ENCODE measurements at places on chromosomes 2 and 18.

DNA sequence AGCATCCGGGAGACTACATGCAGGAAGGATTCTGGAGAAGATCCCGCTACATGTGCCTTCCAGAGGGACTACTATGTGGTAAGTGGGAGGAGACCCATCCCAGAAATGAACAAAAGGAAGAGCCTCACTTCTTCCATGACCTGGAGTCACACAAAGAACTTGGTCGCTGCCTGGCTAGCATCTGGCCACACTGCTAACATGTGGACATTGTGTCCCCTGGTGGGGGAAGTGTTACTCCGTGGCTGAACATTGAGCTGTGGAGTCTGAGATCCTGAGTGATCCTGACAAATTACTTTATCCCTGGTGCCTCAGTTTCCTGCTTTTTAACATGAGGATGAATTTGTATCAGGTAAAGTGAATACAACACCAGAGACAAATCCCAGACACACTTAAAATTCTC is 8.4 kb downstream of the SPP2 start:
- no peak for DNase-seq

- DNase-seq, result no peak
Measured at GRCh38 chr2:25517701-25518100, 155.7 kb downstream of the DTNB start.

DNA sequence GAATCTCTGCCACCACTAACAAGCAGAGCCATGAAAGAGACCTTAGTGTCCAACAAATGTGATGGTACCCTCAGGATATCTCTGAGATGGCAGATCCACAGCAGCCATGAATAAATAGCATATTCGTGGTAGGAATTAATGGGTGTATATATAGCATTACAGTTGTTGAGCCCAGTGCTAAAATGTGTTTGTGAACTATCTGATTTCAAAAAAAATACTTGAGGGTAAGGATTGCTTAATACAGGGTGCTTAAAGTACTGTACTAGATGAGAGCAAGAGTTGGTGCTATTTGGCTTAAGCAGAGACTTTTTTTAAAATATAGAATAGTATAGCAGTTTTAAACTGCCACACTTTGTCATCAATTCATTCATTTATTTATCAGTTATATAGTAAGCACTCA is 101.5 kb upstream of the GALNT5 start:
- no peak for DNase-seq

GRCh38 chr2:240347949-240348500 is 87.4 kb upstream of the GPC1 start:
- no peak for DNase-seq

DNA sequence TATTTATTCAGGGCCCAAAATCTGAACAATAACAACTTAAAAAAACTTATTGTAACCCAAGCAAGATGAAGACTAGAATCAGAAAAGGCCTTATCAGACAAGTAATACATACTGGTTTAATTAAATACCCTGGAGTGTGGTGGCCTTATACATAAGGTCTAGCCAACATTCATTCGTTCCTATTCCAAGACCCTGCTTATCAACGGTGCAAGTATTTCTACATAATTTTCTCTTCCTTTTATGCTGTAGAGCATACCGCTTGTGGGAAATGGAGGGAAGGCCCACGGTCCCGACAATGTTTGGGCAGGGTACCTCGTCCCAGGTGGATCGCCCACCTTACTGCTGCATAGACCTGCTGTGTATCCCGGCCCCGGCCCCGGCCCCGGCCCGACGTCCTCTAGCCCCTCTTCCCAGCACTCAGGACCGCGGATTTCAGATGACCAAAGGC is 708 bp downstream of the ZNF24 start:
- no peak for DNase-seq

DNA sequence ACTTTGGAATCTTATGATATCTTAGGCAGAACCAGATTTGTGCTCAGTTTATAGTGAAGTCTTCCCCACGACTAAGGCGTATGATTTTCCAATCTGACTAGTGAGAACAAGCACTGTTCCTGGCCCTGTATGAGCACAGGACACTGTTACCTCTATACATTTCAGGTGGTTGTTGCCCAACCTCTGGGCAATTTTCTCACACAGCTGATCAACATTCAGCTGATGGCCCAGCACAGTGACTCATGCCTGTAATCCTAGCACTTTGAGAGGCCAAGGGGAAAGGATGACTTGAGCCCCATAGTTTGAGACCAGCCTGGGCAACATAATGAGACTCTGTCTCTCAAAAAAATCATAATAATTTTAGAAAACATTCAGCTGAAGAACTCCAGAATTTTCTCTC is 119.5 kb downstream of the ASXL3 start:
- no peak for DNase-seq

DNA sequence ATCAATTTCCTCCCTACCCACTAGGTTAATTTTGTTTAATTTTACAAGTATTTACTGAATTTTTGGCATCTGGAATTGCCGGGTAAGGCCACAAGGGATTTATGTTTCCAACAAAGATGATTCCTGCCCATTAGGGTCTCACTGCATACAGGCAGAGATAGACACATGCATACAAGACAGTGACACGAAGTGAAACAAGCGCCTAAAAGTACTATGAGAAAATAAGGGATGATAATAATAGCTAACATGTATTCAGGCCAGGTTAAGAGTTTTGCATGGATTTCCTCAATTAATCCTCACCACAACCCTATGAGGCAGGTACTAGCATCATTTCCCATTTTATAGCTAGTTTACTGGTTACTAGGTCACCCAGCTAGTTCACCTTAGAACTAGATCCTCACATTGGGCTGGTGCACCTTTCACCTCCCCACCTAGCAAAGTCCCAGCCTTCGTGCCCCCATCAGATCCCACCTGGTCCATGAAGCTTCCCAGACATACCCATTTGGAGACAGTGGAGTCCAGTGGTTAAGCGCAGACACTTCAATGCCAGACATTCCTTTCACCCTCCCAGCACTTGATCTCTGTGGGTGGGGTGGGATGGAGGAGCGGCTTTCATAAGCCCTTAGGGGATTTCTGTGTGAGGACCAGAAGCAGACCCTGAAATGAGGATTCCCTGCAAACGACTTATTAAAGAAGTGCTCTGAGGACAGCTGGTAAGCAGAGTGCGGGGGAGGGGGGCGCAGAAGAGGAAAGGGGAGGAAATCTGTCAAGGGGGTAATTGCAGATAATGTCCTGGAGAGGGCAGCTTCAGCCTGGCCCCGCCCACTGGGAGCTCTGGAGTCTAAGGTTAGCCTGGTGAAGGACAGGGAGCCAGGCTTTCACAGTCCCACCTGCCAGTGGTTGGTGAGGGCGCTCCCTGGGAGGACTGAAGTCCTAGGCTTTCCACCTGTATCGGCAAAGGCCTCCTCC is 5.8 kb upstream of the DGUOK start:
- DNase-seq, result peak; percentile 71

- no peak for DNase-seq
Measured at GRCh38 chr2:237261327-237261726, 152.6 kb downstream of the COL6A3 start.

DNA sequence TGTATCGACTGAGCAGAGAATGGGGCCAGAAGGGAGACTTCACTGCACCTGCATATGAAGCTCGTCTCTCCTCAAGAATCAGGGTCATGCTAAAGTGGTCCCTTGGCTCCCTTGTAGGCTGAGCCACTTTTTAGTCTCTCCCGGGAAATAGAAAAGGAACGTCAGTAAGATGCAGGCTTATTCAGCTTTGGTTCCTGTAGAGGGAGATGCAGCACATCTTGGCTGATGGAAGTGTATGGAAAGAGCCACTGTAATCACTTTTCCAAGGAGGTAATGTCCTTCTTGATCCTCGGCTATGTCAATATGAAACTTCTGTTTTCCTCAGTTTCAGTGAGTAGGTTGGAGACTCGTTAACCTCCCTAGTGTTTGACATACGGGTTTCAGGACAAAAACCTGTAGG is 235.2 kb downstream of the GCA start:
- DNase-seq, result no peak

DNA sequence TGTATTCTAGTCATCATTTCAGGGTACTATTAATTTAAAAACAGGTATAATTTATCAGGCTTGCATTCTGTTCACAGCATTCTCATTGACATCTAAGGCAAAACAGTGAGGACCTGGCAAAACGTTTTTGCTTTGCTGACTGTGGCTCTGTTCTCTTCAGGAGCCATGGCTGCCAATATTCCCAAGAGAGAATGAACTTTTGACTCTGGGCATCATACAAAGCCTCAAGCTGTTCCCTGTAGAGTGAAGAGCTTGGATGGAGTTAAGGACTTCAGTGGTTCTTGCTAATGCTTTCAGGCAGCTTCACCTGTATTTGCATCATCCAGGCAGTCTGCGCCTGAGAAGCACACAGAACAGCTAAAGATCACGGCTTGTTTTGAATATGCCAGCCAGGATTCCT is 65.9 kb upstream of the CAVIN2 start:
- DNase-seq, result no peak

- no peak for DNase-seq
Measured at GRCh38 chr2:86470890-86471289, 29.7 kb downstream of the KDM3A start.

DNA sequence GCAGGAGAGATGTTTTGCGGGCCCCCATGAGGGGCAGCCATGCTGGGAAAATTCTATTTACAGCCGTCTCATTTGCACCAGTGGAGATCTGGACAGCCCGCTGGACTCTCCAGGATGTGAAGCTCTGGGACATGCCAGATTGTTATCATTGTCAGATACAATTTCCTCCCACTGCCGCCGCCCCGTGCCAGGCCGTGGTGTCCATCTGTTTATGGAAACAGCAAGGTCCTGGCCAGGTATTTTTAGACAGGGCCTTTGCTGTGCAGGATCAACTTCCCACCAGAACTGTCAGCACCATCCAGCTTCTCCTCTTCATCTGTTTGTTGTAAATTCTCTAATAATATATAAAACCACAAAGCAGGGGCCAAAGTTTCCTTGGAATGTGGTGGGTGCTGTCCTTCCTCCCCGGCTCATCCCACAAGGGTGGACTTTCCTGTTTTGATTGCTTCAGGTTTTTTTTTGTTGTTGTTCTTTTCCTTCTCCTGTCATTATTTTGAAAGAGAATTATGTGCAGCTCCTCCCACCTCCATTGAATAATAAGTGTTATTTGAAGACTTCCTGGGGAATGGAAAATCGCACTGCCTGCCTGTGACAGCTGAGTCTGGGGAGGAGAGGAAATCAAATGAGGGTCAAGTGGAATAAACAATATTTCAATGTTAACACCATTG is 398.1 kb downstream of the TNS1 start:
- no peak for DNase-seq

- no peak for DNase-seq
Measured at GRCh38 chr2:225773148-225773547, 373.6 kb downstream of the NYAP2 start.

DNA sequence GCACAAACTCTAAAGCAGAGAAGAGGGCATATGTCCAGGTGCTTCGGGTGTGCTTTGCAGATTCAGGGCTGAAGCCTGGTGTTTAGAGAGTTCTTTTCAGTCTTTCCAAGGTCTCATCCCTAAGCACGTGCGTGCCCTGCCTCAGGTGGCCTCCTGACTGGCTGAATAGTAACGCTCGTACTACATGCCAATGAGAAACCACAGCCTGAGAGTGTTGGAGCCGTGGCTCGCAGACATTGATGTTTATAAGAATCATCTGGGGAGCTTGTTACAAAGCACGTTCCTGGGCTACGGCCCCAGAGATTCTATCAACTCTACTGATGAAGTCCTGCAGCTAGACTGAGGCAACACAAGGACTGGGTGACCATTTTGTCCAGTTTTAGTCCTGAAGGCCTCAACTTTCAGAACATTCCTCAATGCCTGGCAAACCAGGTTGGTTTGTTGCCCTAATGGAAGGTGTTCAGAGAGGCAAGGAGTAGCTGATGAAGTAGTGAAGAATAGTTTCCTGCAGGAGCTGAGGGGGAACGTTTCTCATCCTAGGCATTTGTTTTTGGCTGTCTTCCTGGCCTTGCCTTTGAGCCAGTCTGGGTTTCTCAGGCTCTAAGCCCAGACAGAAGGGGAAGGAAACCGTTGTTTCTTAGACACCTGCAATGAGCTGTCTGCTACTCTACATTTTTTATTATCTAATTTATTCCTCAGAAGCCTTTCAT is 31.5 kb upstream of the HAAO start:
- no peak for DNase-seq

DNA sequence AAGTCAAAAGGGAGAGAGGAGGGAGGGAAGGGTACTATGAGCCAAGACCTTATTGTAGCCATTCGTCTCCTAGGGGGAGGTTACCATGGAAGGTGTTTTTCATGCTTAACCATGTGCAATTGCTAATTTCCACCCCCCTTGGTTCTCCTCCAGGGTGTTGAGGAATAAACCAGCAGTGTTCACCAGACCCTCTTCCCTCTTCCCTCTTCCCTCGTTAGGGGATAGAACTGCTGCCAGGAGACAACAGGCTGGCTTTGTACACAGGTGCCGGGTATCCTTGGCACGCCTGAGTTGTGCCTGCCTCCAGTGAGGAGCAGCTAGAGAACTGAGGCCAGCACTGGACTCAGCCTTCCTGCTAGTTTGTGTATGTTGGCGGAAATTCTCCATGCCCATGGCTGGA is 41.1 kb upstream of the ARL5A start:
- no peak for DNase-seq

DNA sequence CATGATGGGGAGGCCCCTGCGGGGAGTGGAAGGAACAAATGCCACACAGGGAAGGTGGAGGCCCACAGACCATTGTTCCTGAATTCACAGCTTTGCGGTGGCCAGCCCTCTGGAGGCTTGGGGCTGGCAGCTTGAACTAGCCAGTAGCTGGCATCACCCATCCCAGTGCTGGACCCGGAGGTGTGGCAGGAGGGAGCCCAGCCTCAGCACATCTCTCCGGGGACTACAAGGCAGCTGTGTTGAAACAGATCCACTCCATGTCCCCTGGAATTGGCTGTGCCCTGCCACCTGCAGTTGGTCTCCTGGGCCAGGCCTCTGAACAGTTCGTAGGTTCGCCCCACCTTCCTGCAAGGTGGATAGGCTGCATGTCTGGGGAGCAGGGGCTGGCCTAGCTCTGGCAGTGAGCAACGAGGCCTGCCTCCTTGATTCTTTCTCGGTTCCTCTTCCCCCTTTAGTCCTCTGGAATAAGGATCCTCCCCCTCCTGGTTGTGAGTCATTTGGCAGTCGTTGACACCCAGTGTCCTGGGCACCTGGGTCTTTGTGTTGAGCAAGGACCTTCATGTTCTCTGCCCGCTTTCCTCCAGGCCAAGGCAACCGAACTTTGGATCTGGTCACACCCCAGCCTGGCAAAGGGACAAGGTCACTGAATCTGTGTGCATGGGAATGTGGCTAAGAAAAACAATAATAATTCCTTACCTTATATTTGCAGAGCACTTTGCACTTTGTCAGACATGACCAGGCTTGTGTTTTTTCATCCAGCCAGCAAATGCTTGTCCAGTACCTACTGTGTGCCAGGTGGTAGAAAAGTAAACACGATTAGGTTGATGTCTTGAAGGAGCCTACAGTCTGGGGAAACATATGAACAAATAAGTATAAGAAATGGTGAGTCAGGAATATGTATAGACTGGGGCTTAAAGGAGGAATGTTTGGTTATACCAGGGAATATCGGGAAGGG is 55.0 kb upstream of the MCFD2 start:
- peak; percentile 63 for DNase-seq

- DNase-seq, result no peak
Measured at GRCh38 chr18:76399613-76400391, 95.2 kb downstream of the ZNF516 start.

- DNase-seq, result no peak
Measured at GRCh38 chr2:119339562-119339923, 27.1 kb downstream of the C2orf76 start.

Measured in fibroblast of skin of back (primary cell).